ENCODE measurements at places on chromosomes 7 and 10.

GRCh38 chr10:101565936-101566332, 22.1 kb downstream of the POLL start:
- no peak for DNase-seq

DNA sequence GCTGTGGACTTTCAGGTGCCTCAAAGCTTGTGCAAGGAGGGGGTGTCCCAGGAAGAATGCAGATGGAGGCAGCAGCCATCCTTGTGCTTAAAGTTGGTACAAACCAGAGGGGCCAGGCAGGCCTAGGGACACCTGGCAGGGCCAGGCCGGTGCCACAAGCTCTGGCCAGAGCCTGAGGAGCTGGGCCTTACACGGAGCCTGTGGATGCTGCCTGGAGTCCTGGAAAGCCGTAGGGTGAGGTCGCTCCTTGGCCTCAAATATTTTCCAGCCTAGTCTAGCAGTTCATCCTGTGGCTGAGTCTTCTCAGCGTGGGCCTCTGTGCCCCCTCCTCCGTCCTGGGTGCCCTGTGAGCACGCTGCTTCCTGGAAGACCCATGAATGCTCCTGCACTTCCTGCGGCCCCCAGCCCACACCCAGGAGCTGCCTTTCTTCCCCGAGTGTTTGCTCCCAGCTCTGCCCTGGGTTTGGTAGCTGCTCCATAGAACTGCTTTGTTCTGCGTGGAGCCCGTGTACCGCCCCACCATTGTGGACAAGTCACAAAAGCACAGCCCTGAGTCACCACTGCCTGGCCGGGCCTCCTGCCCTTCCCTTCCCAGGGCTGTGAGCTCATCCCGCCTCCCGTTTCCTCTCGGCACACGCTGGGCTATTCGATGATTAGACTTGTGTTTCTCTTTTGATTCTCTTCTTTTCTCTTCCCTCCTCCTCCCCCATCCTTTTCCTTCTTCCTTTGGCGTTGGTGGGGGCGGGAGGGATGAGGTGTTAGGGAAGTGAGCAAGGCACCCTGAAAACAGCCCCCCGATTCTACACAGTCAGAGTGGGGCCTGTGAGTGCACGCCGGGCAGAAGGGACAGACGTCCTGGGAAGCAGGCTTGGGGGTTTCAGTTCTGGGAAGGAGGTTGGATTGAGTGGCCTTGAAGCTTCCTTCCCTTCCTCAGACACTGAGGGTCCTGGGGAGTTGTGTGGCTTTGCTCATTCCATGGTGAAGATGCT, 73.2 kb upstream of the SHH start:
- peak; percentile 52 for DNase-seq

- DNase-seq, result no peak
Measured at GRCh38 chr10:75350791-75351190, 50.8 kb downstream of the ZNF503 start.

DNA sequence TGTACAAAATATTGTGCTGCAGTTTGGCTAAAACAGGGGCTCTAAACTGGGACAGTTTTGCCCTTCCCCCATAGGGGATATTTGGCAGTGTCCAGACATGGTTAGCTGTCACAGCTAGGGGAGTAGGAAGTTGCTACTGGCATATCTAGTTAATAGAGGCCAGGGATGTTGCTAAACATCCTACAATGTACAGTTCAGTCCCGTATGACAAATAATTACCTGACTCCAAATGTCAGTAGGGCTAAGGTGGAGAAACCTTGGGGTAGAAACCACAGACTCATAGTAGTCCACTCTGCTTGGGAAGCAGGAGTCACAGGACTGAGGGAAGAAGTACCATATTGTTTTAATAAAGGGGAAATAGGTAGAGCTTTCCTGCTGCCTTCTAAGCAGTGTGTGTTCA, 39.8 kb downstream of the WBP1L start:
- no peak for DNase-seq

GRCh38 chr10:125213541-125214282, 53.3 kb upstream of the CTBP2 start:
- no peak for DNase-seq

Measured in H7 (cell line).